ENCODE measurements at places on chromosomes 7 and 10.

GRCh38 chr10:78600121-78600665 lies 468.6 kb upstream of the ZMIZ1 start:
- no peak for DNase-seq

DNA sequence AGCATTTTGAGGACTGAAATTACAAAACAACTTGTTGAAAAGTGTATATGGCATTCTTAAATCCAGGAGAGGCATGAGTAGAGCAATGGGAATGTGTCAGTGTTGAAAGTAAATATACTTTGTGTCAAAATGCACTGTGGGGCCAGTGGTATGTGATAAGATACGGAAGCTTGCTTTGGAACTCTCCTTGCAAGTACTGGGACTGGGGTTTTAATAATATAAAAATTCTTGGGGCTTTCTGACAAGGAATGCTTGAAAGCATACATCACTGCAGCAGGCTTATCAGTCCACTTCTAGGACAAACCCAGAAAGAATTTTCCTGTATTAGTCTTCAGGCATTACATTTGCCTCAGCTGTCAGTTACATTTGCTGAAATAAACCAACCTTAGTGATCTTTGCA lies 472.8 kb upstream of the FZD8 start:
- DNase-seq = no peak

GRCh38 chr10:128178302-128178958 lies 52.2 kb upstream of the MKI67 start:
- DNase-seq = peak; percentile 10

GRCh38 chr7:103065667-103066066 lies 8.9 kb downstream of the FBXL13 start:
- DNase-seq = peak; percentile 19

DNA sequence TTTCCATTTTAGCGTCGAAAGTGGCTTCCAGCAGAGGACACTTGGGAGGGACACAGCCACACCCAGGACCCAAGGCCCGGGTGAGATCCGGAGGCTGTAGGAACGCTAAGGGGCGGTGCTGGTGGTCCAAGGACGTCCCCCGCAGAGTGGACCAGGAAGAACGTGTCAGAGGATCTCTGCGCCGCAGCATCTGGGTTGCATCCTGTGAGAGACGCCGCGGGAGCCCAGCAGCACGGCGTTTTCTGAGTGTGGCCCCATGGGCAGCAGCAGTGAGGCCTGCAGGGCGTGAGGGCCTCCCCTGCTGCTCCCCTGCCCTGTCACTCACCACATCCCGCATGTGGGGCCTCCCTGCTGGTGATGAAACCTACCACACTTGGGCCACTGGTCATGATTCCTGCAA lies 40.5 kb upstream of the BNIP3 start:
- DNase-seq = no peak

GRCh38 chr7:101543846-101544245 lies 85.2 kb downstream of the MYL10 start:
- no peak for DNase-seq

- no peak for DNase-seq
Measured at GRCh38 chr10:131737543-131738395, 163.0 kb upstream of the PPP2R2D start.

- no peak for DNase-seq
Measured at GRCh38 chr10:120483651-120484301, 26.7 kb downstream of the PLPP4 start.

- DNase-seq = peak; percentile 90
Measured at GRCh38 chr10:18651324-18652007, at the start of gene NSUN6. NSUN6 (minus strand) TSS chr10:18651587; CDS start chr10:18651203, 384 bp downstream.

DNA sequence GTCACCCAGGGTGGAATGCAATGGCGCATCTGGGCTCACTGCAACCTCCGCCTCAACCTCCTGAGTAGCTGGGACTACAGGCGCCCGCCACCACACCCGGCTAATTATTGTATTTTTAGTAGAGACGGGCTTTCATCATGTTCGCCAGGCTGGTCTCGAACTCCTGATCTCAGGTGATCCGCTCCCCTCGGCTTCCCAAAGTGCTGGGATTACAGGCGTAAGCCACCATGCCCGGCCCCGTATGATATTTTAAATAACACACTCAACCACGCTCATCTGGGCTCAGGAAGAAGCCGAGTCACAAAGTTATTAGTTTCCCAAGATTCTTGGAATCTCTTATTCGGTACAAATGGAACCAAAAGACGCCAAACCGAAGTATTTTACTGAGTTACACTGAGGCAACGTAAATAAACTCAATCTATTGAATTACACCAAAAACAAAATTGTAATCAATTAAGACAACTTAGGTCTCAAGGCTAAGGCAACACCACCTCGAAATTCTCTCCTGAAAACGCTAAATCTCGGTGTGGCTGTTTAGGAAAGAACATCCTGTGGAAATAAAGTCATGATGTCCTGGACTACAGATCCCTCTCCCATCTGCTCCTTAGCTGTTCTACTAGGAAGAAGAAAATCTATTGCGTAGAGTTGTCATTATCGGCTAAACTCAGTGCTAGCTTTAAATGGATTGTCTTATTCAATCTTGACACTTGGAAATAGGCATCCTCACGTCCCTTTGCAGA lies 910 bp downstream of the ARHGAP19 start:
- DNase-seq = no peak

- DNase-seq = no peak
Measured at GRCh38 chr10:62638062-62638477, 166.4 kb upstream of the ADO start.

- DNase-seq = peak; percentile 47
Measured at GRCh38 chr7:152544481-152544927, 108.7 kb upstream of the KMT2C start.

- DNase-seq = no peak
Measured at GRCh38 chr10:7944215-7944480, 110.3 kb upstream of the GATA3 start.

GRCh38 chr10:62459072-62459471 lies 84.9 kb downstream of the ZNF365 start:
- no peak for DNase-seq

DNA sequence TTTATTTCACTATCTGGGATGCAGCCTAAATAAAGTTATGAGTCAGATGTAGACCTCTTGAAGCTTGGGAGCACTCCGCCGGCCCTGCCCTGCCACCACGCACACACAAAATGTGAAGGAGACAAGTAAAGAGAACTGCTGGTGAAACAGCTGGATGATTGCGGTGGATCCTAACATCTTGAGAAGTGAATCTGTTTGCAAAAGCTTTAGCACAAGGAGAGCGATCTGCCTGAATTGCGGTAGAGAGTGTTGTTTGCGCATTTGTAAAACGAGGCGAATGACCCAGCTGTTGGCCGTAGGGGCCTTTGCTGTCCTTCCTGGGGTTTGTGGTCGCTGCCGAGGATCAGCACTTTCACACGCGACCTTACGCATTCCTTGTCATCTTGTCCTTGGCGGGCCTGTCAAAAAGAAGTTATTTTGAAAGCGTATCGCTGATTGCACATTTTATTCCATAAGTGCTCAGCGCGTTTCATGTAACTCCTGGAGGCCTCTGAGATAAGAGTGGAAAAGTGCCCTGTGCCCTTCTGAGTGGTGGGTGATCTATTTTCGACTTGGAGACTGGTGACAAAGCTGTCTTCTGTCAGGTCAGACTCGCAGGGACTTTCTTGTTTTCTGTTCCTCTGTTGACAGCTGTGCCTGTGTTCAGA lies 40.8 kb downstream of the RBM20 start:
- no peak for DNase-seq

DNA sequence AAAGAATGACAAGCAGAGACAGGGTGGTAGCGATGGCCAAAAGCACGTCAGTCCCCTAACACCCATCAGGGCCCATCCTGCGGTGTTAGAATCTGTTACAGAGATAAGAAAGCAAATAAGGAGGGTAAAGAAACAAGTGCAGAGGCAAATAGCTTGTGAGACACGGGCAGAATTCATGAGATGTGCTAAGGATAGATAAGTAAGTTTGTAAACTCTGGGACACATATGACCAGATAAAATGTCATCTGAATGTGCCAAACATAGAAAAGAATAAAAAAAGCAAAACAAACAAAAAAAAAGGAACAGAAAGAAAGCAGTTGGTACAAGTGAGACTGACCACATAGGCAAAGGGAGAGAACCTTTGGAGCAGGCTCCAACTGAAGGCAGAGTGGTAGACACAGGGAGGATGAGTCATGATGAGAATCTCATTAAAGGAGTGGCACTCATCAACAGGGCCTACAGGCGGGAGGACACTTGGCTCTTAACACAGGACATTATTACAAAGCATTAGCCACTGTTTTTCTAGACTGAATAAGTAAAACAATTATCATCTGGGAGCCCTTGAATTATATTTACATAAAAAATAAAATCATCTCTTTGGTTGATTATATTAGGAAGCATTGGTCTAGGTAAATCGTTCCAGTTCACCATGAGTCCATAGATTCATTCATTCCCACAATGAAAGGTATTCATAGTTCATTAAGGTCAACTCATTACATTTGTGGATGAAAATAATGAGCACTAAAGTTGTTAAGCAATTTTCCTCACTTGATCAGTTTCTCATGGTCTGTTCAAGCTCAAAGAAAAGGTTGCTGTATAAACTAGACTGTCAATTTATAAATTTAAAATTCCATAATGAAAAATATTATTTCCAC lies 21.5 kb upstream of the EPHB6 start:
- peak; percentile 62 for DNase-seq

DNA sequence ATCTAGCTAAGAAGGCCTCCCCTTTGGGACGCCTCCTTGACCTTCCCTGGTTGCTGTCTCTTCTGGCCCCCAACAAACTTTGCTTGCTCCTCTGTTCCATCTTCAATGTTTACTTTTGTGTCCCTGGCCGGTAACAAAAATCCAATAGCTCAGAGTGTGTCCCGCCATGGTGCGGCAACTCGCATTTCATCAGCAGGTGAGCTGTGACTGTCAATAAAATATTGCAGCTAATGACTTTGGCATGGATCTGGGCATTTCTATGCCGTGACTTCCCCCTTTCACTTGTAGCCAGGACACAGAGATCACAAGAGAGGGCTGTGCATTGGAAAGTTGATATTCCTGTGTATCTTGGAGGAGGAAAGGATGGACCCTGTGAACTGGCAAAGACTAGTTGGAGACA lies 317.6 kb downstream of the RPS24 start:
- no peak for DNase-seq

DNA sequence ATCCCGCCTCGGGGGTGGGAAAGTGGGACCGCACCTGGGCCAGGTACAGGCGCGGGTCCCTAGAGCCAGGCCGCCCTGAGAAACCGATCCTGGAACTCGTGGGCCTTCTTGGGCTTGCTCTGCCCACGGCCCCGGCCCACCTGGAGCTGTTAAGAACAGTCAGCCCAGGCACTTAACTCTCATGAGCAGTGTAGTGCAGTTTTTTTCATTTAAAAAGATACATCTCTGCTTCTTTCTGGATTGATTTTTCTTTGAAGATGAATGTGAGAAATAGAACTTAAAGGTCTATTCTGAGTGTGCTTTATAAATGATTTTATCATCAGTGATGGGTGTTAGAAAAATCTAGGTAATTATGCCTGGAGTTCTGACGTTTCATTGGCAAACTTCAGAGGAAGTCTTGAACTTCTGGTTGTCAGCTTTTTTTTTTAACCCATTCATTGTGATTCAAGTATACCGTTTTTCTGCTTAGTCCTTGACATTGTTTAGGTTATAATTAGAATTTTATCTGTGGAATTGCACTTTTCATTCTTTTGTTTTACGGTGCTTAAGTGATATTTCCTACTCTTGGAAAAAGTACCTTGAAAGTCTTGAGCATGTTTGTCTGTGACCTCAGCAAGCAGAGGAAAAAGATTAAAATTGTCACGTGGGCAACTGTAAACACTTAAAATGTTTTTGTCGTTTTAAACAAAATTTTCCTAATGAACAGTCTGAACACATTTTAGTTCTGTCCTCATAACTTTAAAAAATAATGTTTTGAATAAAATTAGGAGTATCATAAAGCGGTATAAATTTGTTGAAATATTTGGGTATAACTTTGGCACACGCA lies 906 bp downstream of the CDK1 start:
- no peak for DNase-seq

GRCh38 chr7:43568529-43568928 lies 14.4 kb upstream of the STK17A start:
- DNase-seq = no peak

DNA sequence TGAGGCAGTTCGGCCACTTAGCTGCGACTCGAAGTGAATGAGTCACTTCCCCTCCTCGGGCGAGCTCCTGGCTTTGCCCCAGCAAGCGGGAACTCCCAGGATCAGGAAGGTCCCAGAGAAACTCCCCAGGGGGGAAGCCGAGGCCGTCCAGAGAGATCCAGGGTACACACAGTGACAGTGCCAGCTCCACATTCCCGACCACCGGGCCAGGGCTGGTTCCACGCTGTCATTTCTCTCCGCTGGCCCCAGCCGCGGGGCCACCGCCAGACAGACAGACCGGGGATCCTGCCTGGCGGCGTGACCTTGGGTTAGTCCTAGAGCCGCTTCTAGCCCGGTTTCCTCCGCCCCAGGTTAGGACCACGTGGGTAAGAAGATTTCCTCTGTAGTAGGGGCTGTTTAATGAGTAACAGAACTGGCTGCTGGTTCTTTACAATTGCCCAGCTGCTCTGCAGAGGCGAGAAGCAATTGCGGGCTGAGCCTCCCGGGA lies 463 bp upstream of the UPP1 start:
- peak; percentile 94 for DNase-seq

DNA sequence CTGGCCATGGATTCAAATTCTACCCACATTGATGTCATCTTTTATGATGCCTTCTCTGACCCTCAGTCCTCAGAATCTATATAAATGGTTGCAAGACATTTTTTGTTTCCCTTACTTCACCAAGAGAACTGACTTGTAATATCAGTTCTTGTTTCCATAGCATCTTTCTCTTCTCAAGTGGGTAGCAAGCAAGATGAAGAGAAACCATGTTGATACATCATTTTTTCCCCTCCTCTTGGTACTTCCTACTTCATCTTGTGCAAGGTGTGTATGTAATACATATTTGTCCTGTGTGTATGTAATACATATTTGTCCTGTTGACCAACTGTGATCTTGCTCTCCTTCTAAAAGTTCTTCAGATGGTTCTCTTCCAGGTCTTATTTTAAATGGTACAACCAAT lies 348.6 kb downstream of the PTEN start:
- DNase-seq = no peak

DNA sequence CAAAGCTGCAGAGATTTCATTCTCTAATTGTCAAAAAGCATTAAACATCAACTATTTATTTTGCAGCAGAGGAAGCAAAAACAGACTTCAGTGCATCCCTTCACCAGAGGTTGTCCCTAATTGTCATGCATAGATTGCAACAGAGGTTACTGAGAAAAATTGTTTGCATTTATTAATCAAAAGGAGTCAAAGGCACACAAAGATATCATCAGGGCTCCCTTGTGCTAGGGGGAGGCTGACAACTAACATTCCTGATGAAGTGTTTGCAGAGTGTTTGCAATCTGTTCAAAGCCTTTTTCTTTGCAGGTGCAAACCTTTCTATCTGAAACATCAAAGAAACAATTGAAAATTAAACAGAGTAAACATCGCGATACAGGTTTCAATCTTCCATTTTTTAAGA lies 227.5 kb downstream of the TEX36 start:
- no peak for DNase-seq

GRCh38 chr10:15758618-15759017 lies 38.9 kb upstream of the ITGA8 start:
- no peak for DNase-seq

GRCh38 chr7:114860206-114860605 lies 61.7 kb upstream of the MDFIC start:
- DNase-seq = no peak

Data from LoVo (cell line).